ENCODE measurements at places on chromosomes 1 and 21. TPM values are rescaled to one million over a fixed set of nuclear protein-coding genes. Genes with fewer than 3 reads are reported as not detected.
A peak's percentile ranks its signal among the peaks of the same experiment; 100 is the strongest.

RHD gene
- total RNA-seq = 0.69 TPM

KRTAP19-3 gene
- not detected for total RNA-seq

DNA sequence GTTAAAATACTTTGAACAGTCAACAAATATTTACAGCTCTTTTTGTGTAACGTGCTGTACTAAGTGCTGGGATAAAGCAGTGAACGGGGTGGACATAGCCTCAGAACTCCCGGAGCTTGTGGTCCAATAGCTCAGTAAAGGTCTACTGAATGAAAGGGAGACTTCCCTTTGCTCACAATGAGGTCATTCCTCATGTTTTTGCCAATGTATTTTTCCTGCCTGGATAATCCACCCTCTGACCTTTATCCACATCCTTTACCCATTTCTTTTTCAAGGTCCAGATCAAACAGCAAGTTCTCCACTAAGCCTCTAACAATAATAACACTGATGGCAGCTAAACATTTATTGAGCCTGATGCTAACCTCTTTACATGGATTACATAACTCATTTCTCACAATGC, 55.9 kb downstream of the LEPR start:
- no peak for DNase-seq

- DNase-seq = peak; percentile 55
These were observed 1.7 kb downstream of the CFAP74 start for GRCh38 chr1:2001773-2002411.

GRCh38 chr1:8727809-8728213, 89.6 kb downstream of the RERE start:
- DNase-seq = no peak

MSH4 gene
- 0.90 TPM for total RNA-seq

DNA sequence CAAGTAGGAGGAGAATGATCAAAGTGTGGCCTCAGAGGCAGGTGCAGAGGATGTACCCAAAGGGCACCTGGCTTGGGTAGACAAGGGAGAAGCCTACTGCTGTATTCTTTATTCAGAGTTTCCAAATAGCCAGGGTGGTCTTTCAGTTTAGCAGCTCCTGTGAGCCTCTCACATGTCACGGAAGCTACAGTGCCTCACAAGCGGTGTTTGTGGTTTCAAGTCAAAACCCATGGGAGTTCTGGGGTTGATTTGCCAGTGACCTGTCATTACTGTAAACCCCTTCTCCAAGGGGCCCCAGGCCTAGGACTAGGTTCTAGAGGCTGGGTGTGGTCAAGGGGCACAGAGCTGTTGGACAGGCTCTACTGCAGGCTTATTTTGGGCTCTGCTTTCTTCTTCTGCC, 10.2 kb upstream of the IL10 start:
- DNase-seq = no peak

GRCh38 chr1:234537236-234537635, 58.3 kb upstream of the TARBP1 start:
- no peak for DNase-seq

LRRN2 gene
- total RNA-seq = 0.90 TPM

DNA sequence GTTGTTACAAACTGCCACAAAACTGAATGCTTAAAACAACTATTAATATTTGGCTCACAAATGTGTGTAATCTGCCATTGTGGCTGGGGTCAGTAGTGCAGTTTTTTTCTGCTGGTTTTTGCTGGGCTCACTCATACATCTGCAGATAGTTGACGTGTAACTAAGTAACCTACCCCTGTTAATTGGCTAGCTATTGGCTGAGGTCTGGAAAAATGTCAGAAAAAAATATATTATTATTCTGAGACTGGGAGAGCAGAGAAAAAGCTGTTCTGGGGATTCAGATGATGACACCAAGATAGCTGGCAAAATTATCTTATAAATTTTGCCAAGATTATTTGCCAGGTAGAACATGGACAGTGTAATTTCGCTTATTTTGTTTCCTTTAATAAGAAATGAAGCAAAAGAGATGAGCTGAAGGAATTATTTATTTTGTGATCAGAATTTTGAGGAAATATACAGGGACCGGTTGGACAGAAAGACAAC, 616.1 kb upstream of the ADAMTS5 start:
- DNase-seq = no peak

- DNase-seq = no peak
These were observed 209.8 kb downstream of the PTPRC start for GRCh38 chr1:198848649-198849048.

GRCh38 chr1:100860397-100860991, 34.1 kb downstream of the EXTL2 start:
- DNase-seq = no peak

GRCh38 chr1:2232916-2233438, 4.9 kb downstream of the SKI start:
- no peak for DNase-seq

DNA sequence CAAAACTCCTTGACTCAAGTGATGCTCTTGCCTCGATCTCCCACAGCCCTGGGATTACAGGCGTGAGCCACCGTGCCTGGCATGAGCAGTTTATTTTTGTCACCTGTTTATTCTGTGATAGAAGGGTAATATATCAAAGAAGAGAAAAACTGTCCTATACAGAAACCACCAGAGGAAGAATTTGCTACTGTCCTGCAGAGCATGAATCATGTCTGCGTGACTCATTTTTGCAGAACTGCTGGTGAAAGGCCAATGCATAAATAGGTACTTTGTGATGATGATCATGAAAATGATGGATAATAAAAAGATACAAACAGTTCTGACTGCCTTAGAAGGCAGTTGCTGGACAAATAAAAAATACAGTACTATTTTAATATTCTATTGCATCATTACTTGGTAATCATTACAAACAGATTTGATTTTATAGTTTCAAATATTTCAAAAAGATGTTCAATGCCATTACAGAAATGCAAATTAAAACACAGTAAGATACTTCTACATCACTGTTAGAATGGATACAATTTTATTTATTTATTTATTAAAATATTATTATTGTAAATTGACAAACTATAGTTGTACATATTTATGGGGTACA, 26.5 kb downstream of the RIPPLY3 start:
- no peak for DNase-seq

DNA sequence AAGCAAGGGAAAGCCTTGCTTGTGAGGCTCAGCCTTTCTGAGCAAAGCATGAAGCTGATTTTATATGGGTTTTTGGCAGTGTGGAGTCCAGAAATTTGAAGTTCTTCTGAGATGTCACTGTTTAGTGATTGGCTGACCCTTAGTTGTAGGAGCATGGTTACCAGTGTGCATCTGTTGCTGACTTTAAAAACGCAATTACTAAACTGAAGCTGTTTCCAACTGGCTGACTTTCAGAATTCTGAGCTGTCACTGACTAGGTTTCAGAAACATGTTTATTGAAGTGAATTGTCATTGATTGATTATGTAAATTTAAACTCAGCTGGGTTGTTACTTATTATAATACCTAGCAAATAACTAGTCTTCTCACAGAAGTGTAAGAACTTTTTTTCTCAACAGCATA, 89.4 kb downstream of the PDE4B start:
- DNase-seq = no peak

GRCh38 chr21:45982092-45982757, 655 bp downstream of the COL6A1 start:
- DNase-seq = no peak
